Activated CD4-positive, alpha-beta T cell treated with anti-CD3 and anti-CD28 coated beads, Interleukin-2, amount 50 U/mL, for 1 hour (primary cell): ENCODE measurements at places on chromosomes 3 and 15.

GRCh38 chr15:61892140-61892539 is 168.1 kb downstream of the VPS13C start:
- DNase-seq, result no peak

DNA sequence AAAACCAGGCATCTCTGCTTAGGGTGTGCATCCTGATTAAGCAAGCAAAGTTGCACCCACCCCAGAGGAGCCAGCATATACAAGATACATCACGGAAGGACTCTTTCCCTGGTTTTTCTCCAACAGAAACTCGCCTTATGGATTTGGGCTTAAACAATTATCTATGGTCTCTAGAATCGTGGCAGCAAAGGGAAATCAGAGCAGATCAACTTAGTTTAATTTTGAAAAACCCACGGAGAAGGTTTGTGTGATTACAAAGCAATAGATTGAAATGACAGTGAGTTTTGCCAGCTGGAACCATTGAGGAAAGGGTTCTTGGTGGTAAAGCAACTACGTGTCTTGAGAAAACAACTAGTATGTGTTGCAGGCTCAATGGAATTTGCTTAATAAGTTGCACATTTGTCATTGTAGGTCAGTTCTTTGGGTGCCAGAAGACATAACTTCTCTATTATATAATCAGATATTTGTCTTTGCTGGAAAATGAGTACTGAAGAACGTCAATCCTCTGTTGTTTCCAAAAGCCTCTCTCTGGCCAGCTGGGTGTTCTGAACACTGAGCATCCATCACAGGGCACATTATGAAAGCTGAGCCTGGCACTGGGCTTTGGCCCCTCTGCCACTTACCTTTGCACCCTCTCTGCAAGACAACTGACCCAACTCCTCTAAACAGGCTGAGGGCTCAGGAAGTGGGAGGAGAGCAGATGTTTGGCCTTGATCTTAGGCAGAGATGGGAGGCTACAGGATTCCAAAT is 75.7 kb upstream of the FBN1 start:
- DNase-seq, result no peak

DNA sequence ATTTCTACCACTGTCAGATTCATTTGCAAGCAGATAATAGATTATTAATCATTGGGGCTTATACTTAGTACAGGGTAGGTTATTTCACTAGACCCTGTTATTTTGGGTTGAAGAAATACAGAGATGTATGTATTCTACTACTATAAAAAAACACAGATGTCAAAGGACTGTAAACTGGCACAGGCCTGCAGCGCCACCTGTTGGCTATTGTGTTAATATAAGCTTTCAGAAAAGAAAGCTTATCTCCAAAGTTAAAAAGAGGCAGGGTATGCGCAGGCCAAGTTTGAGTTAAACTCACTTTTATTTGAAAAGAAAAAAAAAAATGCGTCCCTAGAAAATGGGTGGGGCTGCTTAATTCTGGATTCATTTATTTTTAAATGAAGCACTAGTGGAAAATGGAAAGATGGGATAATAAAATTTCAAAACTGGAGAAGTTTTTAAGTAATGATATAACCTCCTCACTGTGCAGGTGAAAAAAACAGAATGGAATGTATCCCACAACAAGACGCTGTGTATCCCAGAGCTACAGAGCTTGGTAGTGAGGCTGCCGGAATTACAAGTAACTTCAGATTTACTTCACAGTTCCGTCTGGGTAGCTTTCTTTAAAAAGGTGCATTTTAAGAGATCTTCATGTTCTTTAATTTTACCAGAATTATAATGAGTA is 407.2 kb upstream of the TGFBR2 start:
- DNase-seq, result peak; percentile 69

DNA sequence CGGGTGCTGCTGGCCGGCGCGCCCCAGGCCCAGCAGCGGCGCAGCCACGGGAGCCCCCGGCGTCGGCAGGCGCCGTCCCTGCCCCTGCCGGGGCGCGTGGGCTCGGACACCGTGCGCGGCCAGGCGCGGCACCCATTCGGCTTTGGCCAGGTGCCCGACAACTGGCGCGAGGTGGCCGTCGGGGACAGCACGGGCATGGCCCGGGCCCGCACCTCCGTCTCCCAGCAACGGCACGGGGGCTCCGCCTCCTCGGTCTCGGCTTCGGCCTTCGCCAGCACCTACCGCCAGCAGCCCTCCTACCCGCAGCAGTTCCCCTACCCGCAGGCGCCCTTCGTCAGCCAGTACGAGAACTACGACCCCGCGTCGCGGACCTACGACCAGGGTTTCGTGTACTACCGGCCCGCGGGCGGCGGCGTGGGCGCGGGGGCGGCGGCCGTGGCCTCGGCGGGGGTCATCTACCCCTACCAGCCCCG is 777 bp downstream of the LOXL1 start:
- peak; percentile 40 for DNase-seq

DNA sequence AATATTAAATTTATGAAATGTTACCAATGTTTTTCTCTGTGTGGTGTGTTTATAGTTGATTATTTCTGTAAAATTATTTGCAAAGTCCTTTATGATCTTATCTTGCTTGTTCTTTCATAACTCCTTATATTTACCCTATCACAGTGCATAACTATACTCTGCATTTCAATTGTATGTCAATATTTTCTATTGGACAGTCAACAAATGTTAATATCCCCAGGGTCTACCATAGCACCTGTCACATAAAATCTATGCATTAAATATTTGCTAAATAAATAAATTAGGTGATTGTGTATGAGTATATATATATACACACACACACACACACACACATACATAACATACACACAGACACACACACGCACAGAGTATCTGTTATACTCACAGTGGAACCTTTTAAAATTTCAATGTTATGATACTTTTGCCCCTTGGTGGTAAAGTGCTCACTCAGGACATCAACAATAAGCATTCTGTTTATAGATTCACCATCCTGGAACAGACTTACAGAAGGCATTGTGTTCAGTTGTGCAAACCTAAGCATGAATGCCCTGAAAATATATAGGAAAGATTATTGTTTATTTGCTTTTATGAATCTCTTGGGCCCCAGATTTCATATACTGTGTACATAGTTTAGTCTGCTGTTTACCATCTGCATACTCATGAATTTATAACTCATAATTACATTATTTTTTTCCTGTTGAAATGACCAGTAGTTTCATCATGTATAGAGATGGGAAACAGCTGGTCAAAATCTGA is 443.7 kb downstream of the EPHA6 start:
- DNase-seq, result no peak
